Activated T-helper 1 cell treated with anti-CD3 and anti-CD28 coated beads, Interleukin-12 subunit alpha, Interleukin-12 subunit beta, Interleukin-2, Interleukin-4 antibody, amounts not matched to agents 30 ng/mL and 10 ng/mL and 1 ng/mL, durations not matched to agents 14 hours and 24 hours and 36 hours (primary cell): ENCODE measurements at places on chromosomes 6 and 20. TPM values are rescaled to one million over a fixed set of nuclear protein-coding genes. Genes with fewer than 3 reads are reported as not detected.

Gene PPP1R14C
- not detected in 2 replicates for total RNA-seq

Gene ASIP
- total RNA-seq: not detected in 2 replicates

Gene DEFB116
- total RNA-seq: not detected in 2 replicates

Gene SAMD10
- 29.4 and 34.9 TPM in 2 replicates for total RNA-seq

Gene KHDRBS2
- total RNA-seq: not detected in 2 replicates

Gene DEFB132
- total RNA-seq: not detected in 2 replicates

Gene TTK
- 22.4 and 23.5 TPM in 2 replicates for total RNA-seq

Gene YWHAB
- total RNA-seq: 230 and 246 TPM in 2 replicates

Gene XKR7
- total RNA-seq: not detected in 2 replicates

Gene PRND
- not detected in 2 replicates for total RNA-seq

Gene EBF4
- 12.3 and 12.6 TPM in 2 replicates for total RNA-seq

Gene CNR1
- total RNA-seq: not detected in 2 replicates

Gene GRM1
- not detected in 2 replicates for total RNA-seq

Gene TCF21
- total RNA-seq: not detected in 2 replicates

Gene FAM83C
- total RNA-seq: not detected in 2 replicates

Gene GJA1
- total RNA-seq: not detected in 2 replicates

Gene LY6G6F
- not detected in 2 replicates for total RNA-seq

Gene SSTR4
- total RNA-seq: not detected in 2 replicates

Gene LY86
- 1.1 and 1.2 TPM in 2 replicates for total RNA-seq

DNA sequence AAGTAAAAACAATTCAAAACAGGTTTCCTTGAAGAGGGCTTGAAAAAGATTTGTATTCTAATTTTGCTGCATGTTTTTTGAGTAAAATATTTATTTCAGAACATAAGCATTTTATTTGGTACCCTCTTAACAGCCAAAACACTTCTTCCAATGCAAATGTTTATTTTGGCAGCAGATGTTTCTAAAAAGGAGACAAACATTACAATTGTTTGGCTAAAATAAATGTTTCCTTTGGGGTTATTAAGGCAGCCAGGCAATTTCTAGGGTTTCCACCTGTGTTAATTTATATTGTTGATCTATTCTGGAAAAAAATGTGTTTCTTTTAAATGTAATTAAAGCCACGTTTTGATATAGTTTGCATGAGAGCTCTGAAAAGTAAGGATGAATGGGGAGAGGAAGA is 56.6 kb downstream of the ARID1B start:
- no peak overlapping the region for H3K4me3 ChIP-seq
- no peaks in the 10 kb centered on the region for H3K4me1 ChIP-seq
- peaks cover 12% of the 10 kb centered on the region for H3K36me3 ChIP-seq
- no peaks in the 10 kb centered on the region for H3K27me3 ChIP-seq
- no peak overlapping the region for H3K27ac ChIP-seq

- no peaks in the 10 kb centered on the region for H3K27me3 ChIP-seq
- no peaks in the 10 kb centered on the region for H3K36me3 ChIP-seq
- H3K4me3 ChIP-seq: no peak overlapping the region
- H3K27ac ChIP-seq: no peak overlapping the region
- DNase-seq: no peak
Measured at GRCh38 chr6:145670311-145670710, 65.0 kb downstream of the EPM2A start.

GRCh38 chr6:150252714-150253444 is 110.0 kb downstream of the PPP1R14C start:
- H3K36me3 ChIP-seq: no peaks in the 10 kb centered on the region
- no peak overlapping the region for H3K27ac ChIP-seq
- no peak for DNase-seq
- H3K4me3 ChIP-seq: no peak overlapping the region
- H3K27me3 ChIP-seq: peaks cover 2% of the 10 kb centered on the region

GRCh38 chr6:130775411-130776012 is 51.7 kb upstream of the SMLR1 start:
- H3K4me3 ChIP-seq: no peak overlapping the region
- H3K27me3 ChIP-seq: peaks cover 2% of the 10 kb centered on the region
- no peaks in the 10 kb centered on the region for H3K36me3 ChIP-seq
- H3K27ac ChIP-seq: no peak overlapping the region
- DNase-seq: no peak

GRCh38 chr20:39631557-39631956 is 669.4 kb downstream of the DHX35 start:
- no peaks in the 10 kb centered on the region for H3K4me1 ChIP-seq
- no peaks in the 10 kb centered on the region for H3K27me3 ChIP-seq
- DNase-seq: no peak
- H3K36me3 ChIP-seq: no peaks in the 10 kb centered on the region
- H3K27ac ChIP-seq: no peak overlapping the region

- no peak overlapping the region for H3K27ac ChIP-seq
- no peak overlapping the region for H3K4me3 ChIP-seq
- H3K4me1 ChIP-seq: no peaks in the 10 kb centered on the region
- peaks cover 8% of the 10 kb centered on the region for H3K27me3 ChIP-seq
- H3K36me3 ChIP-seq: no peaks in the 10 kb centered on the region
Measured at GRCh38 chr6:139640448-139640847, 266.0 kb upstream of the CITED2 start.

GRCh38 chr20:46214824-46215488 is 93.3 kb downstream of the CDH22 start:
- H3K27me3 ChIP-seq: peaks cover 4% of the 10 kb centered on the region
- DNase-seq: no peak
- no peak overlapping the region for H3K4me3 ChIP-seq
- H3K27ac ChIP-seq: no peak overlapping the region
- H3K36me3 ChIP-seq: no peaks in the 10 kb centered on the region
- H3K4me1 ChIP-seq: no peaks in the 10 kb centered on the region

- peaks cover 7% of the 10 kb centered on the region for H3K27me3 ChIP-seq
- peak overlapping the region; percentile 5 for H3K4me3 ChIP-seq
- DNase-seq: peak; percentile 7
- peak overlapping the region; percentile 70 for H3K27ac ChIP-seq
Measured at GRCh38 chr20:51631011-51631950, 88.8 kb upstream of the NFATC2 start.

GRCh38 chr20:49682278-49682677 is 31.4 kb downstream of the B4GALT5 start:
- no peak overlapping the region for H3K4me3 ChIP-seq
- no peak overlapping the region for H3K27ac ChIP-seq

- DNase-seq: peak; percentile 69
- H3K27ac ChIP-seq: peak overlapping the region; percentile 93
- peak overlapping the region; percentile 96 for H3K4me3 ChIP-seq
- H3K4me1 ChIP-seq: peaks cover 52% of the 10 kb centered on the region
Measured at GRCh38 chr20:5127204-5127858, 523 bp downstream of the CDS2 start.

GRCh38 chr6:92710048-92710447 is 709.3 kb downstream of the EPHA7 start:
- H3K4me1 ChIP-seq: no peaks in the 10 kb centered on the region
- H3K27ac ChIP-seq: no peak overlapping the region
- no peaks in the 10 kb centered on the region for H3K27me3 ChIP-seq
- no peaks in the 10 kb centered on the region for H3K36me3 ChIP-seq

- no peaks in the 10 kb centered on the region for H3K36me3 ChIP-seq
- peaks cover 16% of the 10 kb centered on the region for H3K4me1 ChIP-seq
- H3K27ac ChIP-seq: no peak overlapping the region
- no peak overlapping the region for H3K4me3 ChIP-seq
Measured at GRCh38 chr6:47134476-47135189, 92.5 kb upstream of the ADGRF1 start.

- no peak for DNase-seq
- no peak overlapping the region for H3K27ac ChIP-seq
- no peak overlapping the region for H3K4me3 ChIP-seq
- H3K4me1 ChIP-seq: no peaks in the 10 kb centered on the region
Measured at GRCh38 chr6:44042989-44043478, 84.2 kb downstream of the MRPL14 start.

- no peaks in the 10 kb centered on the region for H3K4me1 ChIP-seq
- H3K4me3 ChIP-seq: no peak overlapping the region
- H3K27ac ChIP-seq: no peak overlapping the region
- no peak for DNase-seq
Measured at GRCh38 chr6:41404182-41404845, 68.9 kb downstream of the NCR2 start.

GRCh38 chr6:141212296-141212695 is 920.4 kb upstream of the GJE1 start:
- no peaks in the 10 kb centered on the region for H3K36me3 ChIP-seq
- no peaks in the 10 kb centered on the region for H3K4me1 ChIP-seq
- DNase-seq: no peak

DNA sequence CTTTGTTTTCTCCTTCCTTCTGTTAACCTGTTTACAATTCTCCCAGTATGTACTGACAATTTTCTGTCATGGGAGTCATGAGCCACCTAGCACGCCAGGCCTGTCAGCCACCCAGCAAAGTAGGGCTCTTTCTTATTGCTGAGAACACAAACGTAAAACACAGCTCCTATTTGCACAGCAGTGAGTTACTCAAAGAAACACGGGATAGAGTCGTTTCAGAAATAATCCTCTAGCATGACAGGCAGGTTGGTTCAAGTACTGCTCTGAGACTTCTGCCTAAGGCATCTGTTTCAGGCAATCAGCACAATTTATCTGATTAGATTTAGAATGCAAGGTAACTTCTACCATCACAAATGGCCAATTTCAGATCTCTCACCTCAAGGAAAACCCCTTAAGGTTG is 88.8 kb downstream of the CD24 start:
- no peak overlapping the region for H3K4me3 ChIP-seq
- H3K27me3 ChIP-seq: peaks cover 3% of the 10 kb centered on the region
- no peaks in the 10 kb centered on the region for H3K4me1 ChIP-seq
- DNase-seq: no peak
- no peaks in the 10 kb centered on the region for H3K36me3 ChIP-seq

DNA sequence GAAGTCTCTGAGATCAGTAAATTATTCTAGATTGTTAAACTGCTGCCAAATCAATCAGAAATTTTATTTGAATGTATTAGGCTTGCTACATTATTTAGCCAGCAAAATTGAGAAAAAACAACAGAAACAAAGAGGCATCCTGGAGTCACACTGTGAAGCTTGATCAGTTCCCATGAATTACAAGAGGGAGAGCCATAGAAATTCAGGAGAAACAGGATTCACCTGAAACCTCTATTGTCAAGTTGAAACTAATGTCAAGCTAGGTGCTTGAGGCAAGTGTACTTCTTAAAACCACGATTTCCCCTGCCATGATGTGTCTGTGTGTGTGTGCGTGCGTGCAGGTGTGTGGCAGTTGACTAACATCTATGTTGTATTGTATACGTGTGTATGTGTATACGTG is 439.1 kb upstream of the NOX3 start:
- H3K27me3 ChIP-seq: no peaks in the 10 kb centered on the region
- no peaks in the 10 kb centered on the region for H3K36me3 ChIP-seq
- no peak for DNase-seq

GRCh38 chr6:170462366-170463020 is 90.6 kb downstream of the PSMB1 start:
- no peak overlapping the region for H3K4me3 ChIP-seq
- H3K4me1 ChIP-seq: peaks cover 9% of the 10 kb centered on the region
- no peak overlapping the region for H3K27ac ChIP-seq
- peaks cover 2% of the 10 kb centered on the region for H3K27me3 ChIP-seq
- no peaks in the 10 kb centered on the region for H3K36me3 ChIP-seq

DNA sequence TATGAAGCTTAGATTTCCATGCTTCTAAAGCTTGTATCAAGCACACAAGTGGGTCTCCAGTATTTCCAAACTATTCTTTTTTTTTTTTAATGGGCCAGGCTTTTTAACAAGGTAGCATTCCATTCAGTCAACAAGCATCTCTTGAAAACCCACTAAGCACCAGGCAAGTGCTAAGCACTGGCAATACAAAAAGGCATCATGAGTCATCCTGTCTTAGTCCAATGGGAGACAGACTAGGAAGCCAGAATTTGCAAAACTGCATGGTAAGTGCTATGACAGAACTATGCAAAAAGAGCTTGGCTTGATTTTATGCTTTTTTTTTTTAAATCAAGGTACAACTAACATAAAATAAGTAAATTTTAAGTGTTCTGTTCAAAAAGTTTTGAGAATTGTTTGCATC is 109.3 kb upstream of the DST start:
- no peak overlapping the region for H3K4me3 ChIP-seq
- H3K27ac ChIP-seq: no peak overlapping the region
- no peaks in the 10 kb centered on the region for H3K36me3 ChIP-seq
- H3K27me3 ChIP-seq: peaks cover 5% of the 10 kb centered on the region
- H3K4me1 ChIP-seq: peaks cover 10% of the 10 kb centered on the region

GRCh38 chr6:100065348-100065747 is 71.3 kb upstream of the MCHR2 start:
- H3K36me3 ChIP-seq: no peaks in the 10 kb centered on the region
- no peak overlapping the region for H3K27ac ChIP-seq
- no peak overlapping the region for H3K4me3 ChIP-seq
- peaks cover 5% of the 10 kb centered on the region for H3K27me3 ChIP-seq

- no peak overlapping the region for H3K4me3 ChIP-seq
- H3K27me3 ChIP-seq: peaks cover 11% of the 10 kb centered on the region
- H3K36me3 ChIP-seq: no peaks in the 10 kb centered on the region
- no peak overlapping the region for H3K27ac ChIP-seq
- no peaks in the 10 kb centered on the region for H3K4me1 ChIP-seq
Measured at GRCh38 chr20:37259031-37259430, 2.6 kb downstream of the GHRH start.

DNA sequence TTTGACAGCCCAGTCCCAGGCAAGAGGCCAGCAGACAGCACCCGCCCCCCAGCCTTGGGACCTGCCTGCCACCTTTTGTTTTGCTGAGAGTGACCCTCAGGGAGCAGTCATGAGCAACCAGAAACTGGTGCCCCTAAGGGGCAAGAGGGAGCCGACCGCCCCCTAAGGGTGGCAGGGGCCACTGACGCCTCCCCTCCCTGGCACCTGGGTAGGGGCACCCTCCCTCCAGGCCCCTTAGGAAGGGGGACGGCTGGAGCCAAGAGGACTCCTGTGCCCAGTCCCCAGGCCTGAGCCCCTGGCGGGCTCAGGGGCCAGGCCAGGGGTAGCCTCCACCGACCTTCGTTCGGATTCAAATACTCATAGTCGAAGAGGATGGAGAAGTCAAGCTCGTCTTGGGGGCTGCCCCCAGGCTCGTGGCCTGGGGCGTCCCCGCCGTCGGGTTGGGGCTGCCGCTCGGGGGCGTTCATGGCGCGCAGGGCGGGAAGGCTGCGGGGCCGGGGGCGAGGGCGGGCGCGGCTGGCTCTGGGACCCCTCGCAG is 417 bp downstream of the NFATC2 start:
- peaks cover 16% of the 10 kb centered on the region for H3K27me3 ChIP-seq
- H3K4me3 ChIP-seq: peak overlapping the region; percentile 100
- peaks cover 33% of the 10 kb centered on the region for H3K36me3 ChIP-seq
- H3K4me1 ChIP-seq: peaks cover 56% of the 10 kb centered on the region
- H3K27ac ChIP-seq: peak overlapping the region; percentile 100

- H3K4me3 ChIP-seq: peak within 1 kb of the TSS; percentile 22
- no peaks in the 10 kb centered on the region for H3K36me3 ChIP-seq
- H3K27ac ChIP-seq: no peak within 1 kb of the TSS
- H3K4me1 ChIP-seq: no peaks in the 10 kb centered on the region
- DNase-seq: no peak
- H3K27me3 ChIP-seq: peaks cover 40% of the 10 kb centered on the region
Measured at GRCh38 chr6:17101422-17102257, at the start of gene STMND1. STMND1 (plus strand) TSS chr6:17102050; CDS start chr6:17102258, 208 bp downstream.

GRCh38 chr6:117495869-117496268 is 13.4 kb downstream of the DCBLD1 start:
- no peak overlapping the region for H3K4me3 ChIP-seq
- peaks cover 4% of the 10 kb centered on the region for H3K27me3 ChIP-seq
- peaks cover 15% of the 10 kb centered on the region for H3K4me1 ChIP-seq

GRCh38 chr6:34447910-34448309 is 18.0 kb upstream of the PACSIN1 start:
- H3K4me3 ChIP-seq: no peak overlapping the region
- H3K27ac ChIP-seq: no peak overlapping the region
- H3K36me3 ChIP-seq: no peaks in the 10 kb centered on the region
- H3K4me1 ChIP-seq: no peaks in the 10 kb centered on the region

GRCh38 chr6:35052694-35053565 is 88.2 kb downstream of the TCP11 start:
- no peak for DNase-seq
- H3K27ac ChIP-seq: no peak overlapping the region
- H3K36me3 ChIP-seq: no peaks in the 10 kb centered on the region
- no peak overlapping the region for H3K4me3 ChIP-seq
- peaks cover 1% of the 10 kb centered on the region for H3K4me1 ChIP-seq
- H3K27me3 ChIP-seq: no peaks in the 10 kb centered on the region
